ENCODE measurements at places on chromosomes 1 and 21.

DNA sequence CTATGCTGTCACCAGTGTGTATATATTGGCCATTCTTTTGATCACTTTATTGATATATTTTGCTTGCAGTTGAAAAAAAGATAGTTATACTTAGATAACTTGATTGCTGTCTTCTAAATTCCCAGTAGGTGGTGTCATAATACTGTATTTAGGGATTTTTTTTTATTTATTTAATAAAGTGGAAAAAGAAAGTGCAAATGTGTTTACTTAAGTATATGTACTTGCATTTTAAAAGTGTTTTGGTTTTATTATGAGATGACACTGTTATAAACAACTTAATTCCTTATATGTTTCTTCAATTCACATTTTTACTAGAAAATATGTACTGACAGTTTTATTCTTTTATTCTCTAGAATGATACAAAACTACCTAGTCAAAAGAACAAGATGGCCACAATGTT, 164.8 kb downstream of the USP25 start:
- no peak for DNase-seq

- DNase-seq, result peak; percentile 62
Observed at GRCh38 chr1:207218512-207219362, 102.7 kb upstream of the CD55 start.

DNA sequence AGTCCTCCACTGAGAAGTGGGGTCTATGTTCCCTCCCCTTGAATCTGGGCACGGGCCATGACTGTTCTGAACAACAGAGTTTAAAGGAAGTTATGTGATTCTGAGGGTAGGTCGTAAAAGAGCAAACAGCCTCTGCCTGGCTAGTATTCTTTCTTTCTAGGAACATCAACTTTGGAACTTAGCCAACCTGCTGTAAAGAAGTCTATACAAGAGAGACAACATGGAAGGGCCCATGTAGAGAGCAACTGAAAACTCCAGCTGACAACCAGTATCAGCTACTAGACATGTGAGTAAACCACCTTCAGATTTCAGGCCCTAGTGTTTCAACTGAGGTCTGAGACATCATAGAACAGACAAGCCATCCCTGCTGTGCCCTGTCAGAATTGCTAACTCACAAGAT, 7.5 kb downstream of the SELENOF start:
- no peak for DNase-seq

GRCh38 chr1:63189677-63190076, 132.7 kb upstream of the FOXD3 start:
- no peak for DNase-seq

DNA sequence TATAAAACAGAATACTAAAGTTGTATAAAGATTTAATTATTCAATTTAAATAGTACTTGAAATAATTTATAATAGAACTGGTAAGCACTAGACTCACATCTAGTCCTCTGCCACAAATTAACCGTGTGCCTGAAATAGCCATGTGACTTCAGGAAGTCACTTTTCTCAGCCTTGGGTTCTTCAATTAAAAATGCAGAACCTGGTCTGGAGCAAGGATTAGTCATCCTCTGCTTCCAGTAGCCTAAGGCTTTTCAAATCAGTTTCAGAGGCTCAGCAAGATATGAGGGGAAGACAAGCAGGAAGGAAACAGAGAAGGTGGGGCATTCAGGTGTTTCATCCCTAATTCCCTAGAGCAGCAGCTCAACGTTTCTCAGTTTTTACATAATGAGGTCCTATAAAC, 23.0 kb downstream of the DPH5 start:
- DNase-seq, result peak; percentile 77

DNA sequence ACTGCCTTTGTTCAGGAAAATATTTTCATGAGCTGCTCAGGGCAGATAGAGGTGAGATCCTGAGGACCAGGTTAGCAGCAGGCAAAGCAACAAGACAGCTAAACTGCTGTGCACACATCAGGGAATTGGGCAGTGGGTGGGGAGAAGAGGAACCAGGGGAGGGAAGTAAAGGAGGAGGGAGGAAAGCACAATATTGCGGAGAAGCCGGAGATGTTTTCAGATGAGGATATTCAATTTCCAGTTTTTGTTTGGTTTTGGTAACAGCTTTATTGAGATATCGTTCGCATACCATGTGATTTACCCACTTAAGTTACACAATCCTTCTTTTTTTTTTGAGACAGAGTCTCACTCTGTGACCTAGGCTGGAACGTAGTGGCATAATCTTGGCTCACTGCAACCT, 34.5 kb downstream of the EPHA10 start:
- no peak for DNase-seq

GRCh38 chr1:217211486-217211885, 419.4 kb downstream of the GPATCH2 start:
- DNase-seq, result no peak
